Erythroblast (primary cell): ENCODE measurements at places on chromosomes 7 and 10.

DNA sequence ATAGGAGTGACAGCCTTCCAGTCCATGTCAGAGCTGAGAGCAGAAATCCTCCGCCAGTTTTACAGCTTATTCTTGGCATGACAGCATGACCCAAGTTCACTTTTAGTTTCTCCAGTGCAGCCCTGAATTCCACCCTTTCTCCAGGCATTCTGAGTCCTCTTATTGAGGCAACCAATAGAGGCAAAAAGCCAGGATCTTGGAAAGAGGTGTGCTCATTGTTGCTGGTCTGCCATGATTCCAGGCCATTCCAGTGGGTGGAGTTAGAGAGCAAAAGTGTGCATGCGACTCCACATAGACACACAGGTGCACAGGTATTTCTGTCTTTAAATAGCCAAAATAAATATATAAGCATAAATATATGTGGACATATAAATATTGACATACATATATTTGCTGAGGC is 224.7 kb upstream of the ADARB2 start:
- DNase-seq: no peak

- no peak for DNase-seq
These were observed 250.6 kb upstream of the GALNT17 start for GRCh38 chr7:70881167-70881847.

DNA sequence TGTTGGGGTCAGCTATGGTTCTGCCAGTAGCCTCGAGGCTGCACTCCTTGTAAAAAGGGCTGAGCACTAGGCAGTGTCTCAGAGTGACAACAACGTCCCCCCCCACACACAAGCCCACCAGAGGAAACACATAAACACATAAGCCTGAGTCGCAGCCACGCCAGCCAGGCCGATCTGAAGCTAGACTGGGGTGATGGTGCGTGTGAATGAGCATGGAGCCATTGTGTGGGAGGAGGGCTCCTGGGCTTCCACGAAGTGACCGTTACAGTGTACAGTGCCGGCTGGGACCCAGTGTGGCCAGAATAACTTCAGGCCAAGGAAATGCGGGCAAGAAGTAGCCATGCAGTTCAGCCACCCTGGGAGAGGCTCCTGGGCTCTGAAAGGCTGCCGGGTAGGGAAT is 3.7 kb upstream of the C10orf105 start:
- DNase-seq: no peak

- DNase-seq: no peak
These were observed 4.3 kb upstream of the MUC17 start for GRCh38 chr7:101015626-101016025.

DNA sequence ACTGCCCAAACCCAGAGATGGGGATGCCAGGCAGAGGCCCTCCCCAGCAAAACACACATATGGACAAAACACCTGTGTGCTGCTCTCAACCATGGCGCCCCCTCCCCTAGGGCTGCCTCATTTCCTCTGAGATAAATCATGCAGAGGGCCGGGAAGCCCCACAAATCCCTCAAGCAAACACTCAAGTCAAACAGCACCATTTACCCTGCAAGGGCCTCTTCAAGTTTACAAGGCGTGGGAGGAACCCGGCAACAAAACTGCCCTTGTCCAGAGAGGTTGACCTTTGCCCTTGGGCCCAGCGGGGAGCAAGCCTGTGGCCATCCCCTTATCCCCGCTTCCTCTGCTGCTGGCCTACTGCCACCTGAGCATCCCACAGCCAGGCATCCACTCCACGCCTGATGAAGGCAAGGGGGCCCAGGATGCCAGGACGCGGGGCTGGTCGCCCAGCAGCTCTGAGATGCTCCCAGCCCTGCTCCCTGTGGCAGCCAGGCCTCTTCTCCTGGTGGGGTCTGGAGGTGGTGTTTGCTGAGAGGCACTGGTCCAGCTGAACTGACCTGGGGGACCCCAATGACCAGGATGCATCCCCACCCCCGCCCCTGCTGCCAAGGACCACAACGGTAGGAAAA is 77.4 kb downstream of the DLG5 start:
- DNase-seq: no peak

DNA sequence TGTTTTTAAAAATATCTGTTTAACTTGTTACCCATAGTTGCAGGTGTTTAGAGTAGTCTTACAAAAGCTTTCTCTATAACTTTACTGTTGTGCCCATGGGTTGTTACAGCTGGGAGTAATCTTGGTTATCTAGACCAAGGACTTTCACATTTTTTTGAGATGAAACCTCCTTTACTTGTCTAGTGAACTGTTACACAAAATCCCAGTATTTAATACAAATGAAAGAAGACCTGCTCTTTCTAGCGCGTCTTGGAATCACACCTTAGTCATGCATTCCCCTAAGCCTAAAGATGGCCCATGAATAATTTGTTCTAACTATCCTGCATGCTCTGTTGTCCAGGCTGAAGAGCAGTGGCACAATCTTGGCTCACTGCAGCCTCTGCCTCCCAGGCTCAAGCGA is 38.0 kb downstream of the CSGALNACT2 start:
- DNase-seq: no peak

DNA sequence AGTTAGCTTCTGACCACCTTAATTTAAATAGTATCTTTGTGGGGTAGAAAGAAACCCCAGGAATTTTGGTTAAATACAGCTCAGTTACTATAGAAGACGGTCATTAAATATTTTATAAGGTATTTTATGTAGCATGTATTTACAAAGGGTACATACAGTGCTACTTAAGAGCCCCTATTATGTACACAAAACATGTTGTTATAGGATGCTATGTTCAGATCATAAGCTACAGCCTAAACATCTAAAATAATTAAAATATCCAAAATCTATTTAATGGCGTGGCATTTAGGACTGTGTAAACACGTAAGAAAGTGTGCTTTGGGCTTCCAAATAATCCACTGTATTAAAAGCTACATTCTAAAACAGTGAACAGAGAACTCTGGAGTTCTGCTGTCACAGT is 39.4 kb upstream of the DLX5 start:
- no peak for DNase-seq

DNA sequence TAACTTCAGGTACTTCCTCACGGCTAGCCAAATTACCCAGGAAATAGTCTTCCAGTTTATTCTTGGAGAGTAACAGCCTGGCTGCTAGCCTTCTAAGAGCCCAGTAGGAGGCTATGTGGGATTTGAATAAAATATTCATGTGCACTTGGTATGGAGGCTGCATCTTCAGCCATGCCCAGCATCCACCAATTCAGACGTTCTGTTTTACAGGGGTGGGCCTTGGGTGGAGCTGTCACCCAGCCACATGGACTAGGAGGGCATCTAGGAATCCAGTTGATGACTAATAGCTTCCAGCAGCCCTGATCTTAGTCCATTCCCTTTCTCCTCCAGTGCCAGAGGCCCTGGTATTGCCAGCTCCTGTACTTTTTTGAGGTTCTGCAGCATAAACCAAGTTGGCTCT is 66.3 kb upstream of the ZRANB1 start:
- no peak for DNase-seq

DNA sequence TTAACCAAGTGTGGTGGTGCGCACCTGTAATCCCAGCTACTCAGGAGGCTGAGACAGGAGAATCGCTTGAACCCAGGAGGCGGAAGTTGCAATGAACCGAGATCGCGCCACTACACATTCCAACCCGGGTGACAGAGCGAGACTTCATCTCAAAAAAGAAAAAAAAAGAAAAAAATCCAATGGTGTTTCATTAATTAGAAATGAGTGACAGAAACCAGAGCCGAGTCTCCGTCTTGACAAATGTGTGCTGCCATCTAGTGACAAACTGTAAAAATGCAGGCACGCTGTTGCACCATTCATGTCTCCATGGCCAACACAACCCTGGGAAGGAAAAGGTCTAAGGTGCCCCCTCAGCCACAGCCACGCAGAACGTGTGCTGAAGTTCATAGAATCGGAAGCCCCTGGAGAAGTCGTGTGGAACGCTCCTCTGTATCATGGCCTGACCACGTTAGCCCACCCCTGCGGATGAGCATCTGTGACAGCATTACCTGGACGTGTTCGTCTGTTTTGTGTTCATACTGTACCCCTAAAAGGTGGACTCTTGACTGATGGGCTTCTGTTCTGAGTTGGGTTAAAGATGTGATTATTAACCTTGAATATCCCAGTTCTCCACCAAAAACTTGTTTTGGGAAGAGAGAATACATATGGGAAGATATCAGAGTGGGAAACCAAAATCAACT is 94.9 kb downstream of the LYZL2 start:
- DNase-seq: peak; percentile 88

GRCh38 chr10:77274046-77274795 is 363.4 kb downstream of the KCNMA1 start:
- DNase-seq: no peak

DNA sequence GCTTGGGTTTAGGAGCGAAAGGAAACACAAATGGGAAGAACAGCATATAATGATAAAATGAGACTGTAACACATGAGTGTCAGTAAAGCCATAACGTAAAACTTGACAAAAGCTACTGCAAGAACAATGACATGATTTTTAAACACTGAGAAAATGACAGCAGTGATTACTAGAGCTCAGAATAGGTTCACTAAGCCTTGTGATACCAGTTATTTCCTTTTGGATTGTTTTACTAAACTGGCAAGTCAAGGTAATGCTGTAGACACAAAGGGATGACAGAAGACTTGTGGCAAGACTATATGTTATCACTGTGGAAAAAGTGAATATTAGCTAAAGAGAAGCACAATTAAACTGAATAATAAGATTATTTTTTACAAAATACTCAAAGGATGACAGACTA is 12.7 kb downstream of the NCOA4 start:
- DNase-seq: peak; percentile 63

DNA sequence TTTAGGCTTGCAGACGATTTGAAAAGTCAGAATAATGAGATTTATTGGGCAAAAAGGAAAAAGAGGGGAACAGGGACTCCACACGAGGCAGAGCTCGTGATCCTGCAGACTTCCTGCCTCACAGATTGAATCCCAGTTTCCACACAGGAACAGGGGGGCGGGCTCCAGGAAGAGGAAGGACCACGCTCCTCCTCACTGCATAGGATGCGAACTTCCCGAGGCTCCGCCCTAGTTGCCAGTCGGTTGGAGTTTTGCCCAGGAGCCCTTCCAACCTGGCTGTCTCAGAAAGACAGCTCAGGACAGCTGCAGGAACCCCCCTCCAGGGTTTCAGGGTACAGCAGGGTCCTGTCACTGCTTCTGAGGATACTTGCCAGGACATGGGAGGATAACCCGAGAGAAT is 488.3 kb upstream of the ADARB2 start:
- DNase-seq: no peak

GRCh38 chr7:15403751-15404150 is 158.1 kb downstream of the AGMO start:
- DNase-seq: no peak

DNA sequence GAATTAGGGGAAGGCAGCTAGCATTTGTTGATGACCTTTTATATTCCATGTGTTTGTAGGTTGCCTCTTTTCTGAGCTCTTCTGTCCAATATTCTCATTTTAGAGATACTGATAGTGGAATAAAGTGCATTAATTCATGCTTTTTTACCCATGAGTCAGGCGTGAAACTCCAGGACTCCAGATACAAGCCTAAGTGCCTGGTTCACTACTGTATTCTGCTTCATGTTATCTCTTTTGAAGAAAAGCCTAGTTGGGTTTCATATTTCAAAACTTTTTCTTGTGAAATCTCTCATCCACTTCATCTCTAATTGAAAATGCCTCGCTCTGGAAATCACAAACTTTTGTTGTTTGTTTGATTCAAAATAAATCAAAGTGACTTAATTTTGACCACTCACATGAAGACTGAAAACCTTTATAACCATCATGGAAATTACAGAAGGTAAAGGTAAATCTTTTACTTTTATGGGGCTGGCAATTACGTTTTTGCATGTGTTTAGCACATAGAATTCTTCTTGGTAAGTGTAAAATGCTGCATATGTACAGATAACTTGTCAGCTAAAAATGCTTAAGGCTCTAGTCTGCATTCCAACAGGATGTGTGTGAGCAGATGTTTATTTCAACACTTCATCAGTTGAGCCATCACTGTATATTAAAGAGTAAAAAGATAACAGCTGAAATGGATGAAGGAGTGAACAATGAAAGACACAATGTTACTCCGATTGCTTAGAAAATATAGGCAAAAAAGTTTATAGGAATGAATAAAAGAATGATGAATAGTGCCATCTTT is 961.8 kb upstream of the CELF2 start:
- no peak for DNase-seq

- DNase-seq: peak; percentile 16
These were observed 132.2 kb downstream of the MAD1L1 start for GRCh38 chr7:2100278-2101208.

DNA sequence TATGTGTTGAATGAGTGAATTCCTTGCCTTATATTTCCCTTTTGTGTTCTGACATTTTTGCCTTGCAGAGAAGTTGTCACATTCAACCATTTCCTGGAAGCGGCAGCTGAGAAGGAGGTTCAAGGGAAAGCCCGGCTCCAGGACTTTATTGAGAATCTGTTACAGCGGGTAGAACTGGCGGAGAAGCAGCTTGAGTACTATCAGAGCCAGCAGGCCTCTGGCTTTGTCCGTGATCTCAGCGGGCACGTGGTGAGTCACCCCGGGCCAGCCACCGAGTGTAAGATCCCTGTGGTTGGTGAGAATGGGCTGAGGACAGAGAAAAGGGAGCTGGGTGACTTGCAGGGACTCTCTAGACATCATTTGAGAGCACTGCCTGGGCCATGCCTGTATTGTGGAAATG is 14.2 kb downstream of the ZNF365 start:
- no peak for DNase-seq

DNA sequence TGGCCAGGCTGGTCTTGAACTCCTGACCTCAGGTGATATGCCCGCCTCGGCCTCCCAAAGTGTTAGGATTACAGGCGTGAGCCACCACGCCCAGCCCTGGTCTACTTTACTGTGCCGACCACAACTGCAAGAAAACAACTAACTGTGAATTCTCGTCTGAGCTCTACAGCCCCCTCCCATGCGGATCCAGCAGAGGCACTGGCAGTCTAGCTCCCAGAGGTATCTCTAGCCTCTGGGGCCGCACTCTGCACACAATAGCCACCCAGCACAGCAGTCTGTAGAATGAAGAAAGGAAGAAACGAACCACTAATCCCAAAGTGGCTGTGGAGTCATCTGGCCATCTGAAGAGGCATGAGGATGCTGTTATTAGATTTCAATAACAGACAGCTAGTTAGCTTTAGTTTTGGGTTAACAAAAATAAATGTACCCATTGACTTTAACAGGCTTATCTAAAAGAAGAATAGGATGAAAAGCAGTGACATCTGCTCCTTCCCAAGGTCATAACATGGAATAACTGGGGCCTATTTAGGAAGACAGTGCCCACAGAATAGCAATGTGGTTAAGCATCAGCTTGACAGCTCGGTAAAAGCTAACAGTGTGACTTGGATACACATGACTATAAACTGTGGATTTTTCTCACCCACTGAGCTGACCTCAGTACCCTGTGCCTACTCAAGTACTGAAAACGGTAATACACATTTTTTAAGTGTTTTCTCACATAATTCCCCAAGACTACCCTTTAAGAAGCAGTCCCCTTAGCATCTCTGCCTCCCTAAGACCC is 131.9 kb downstream of the TNS3 start:
- DNase-seq: no peak

GRCh38 chr10:91556691-91557566 is 75.9 kb downstream of the PPP1R3C start:
- DNase-seq: no peak
